Activated CD8-positive, alpha-beta T cell treated with anti-CD3 and anti-CD28 coated beads, Interleukin-2, amount 10 ng/mL, durations not matched to agents 7 days and 5 days (primary cell): ENCODE measurements at places on chromosomes 12 and 14. TPM values are rescaled to one million over a fixed set of nuclear protein-coding genes. Genes with fewer than 3 reads are reported as not detected.
A peak's percentile ranks its signal among the peaks of the same experiment; 100 is the strongest.

DNA sequence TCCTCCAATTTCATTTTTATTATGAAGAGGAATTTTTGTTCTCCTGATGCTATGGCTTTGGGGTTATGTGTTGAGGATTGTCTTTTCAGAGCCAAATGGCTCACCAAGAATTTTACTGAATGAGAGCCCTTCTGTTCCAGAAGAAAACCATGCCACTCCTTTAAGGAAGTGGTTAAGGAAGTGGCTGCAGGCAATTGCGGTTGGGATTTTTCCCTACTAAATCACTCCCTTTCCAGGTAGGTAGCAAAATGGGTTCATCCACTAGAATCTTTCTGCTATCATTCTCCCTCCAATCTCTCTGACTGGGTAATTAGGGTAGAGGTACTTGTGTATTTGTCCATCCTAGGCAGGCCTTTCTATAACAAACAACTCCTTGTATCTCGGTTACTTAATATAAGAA, 163.1 kb downstream of the TTC8 start:
- DNase-seq: no peak
- no peaks in the 10 kb centered on the region for H3K36me3 ChIP-seq
- no peak overlapping the region for H3K4me3 ChIP-seq
- H3K27ac ChIP-seq: no peak overlapping the region
- no peaks in the 10 kb centered on the region for H3K4me1 ChIP-seq

- no peaks in the 10 kb centered on the region for H3K36me3 ChIP-seq
- H3K27ac ChIP-seq: no peak overlapping the region
- peaks cover 19% of the 10 kb centered on the region for H3K4me1 ChIP-seq
- H3K27me3 ChIP-seq: no peaks in the 10 kb centered on the region
Observed at GRCh38 chr12:123453165-123453564, 4.8 kb upstream of the SNRNP35 start.

- peak overlapping the region; percentile 98 for H3K27ac ChIP-seq
- H3K4me3 ChIP-seq: peak overlapping the region; percentile 99
- peaks cover 72% of the 10 kb centered on the region for H3K4me1 ChIP-seq
- DNase-seq: no peak
- H3K27me3 ChIP-seq: no peaks in the 10 kb centered on the region
Observed at GRCh38 chr12:6955108-6956020, 4.2 kb downstream of the PTPN6 start.

DNA sequence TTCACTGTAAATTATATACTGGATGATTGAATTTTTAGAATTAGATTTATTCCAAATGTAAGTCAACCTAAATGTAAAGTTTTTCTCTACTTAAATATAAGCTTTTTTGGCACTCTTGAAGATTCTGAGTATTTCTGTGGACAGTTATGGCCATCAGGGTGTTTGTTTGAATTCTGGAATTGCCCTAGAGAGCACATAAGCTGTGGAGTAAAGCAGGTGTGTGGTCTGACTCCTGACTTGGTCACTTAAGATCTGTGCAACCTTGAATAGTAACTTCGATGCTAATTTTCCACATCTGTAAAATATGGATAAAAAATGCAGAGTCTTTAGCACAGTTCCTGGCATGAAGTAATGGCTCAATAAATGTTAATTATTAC, 64.4 kb downstream of the FUT8 start:
- H3K4me3 ChIP-seq: no peak overlapping the region
- DNase-seq: no peak
- no peaks in the 10 kb centered on the region for H3K27me3 ChIP-seq
- H3K4me1 ChIP-seq: peaks cover 54% of the 10 kb centered on the region
- no peak overlapping the region for H3K27ac ChIP-seq

SERPINA1 gene
- not detected for total RNA-seq
